ENCODE measurements at places on chromosomes 12 and 14. TPM values are rescaled to one million over a fixed set of nuclear protein-coding genes. Genes with fewer than 3 reads are reported as not detected.

Gene GPRC5A
- 1.9 TPM for total RNA-seq

Gene SIX6
- total RNA-seq = not detected

Gene C14orf132
- total RNA-seq = 2.4 TPM

GRCh38 chr12:86914721-86915120 lies 658.5 kb upstream of the MGAT4C start:
- no peak for DNase-seq

Gene EAPP
- 19.3 TPM for total RNA-seq

DNA sequence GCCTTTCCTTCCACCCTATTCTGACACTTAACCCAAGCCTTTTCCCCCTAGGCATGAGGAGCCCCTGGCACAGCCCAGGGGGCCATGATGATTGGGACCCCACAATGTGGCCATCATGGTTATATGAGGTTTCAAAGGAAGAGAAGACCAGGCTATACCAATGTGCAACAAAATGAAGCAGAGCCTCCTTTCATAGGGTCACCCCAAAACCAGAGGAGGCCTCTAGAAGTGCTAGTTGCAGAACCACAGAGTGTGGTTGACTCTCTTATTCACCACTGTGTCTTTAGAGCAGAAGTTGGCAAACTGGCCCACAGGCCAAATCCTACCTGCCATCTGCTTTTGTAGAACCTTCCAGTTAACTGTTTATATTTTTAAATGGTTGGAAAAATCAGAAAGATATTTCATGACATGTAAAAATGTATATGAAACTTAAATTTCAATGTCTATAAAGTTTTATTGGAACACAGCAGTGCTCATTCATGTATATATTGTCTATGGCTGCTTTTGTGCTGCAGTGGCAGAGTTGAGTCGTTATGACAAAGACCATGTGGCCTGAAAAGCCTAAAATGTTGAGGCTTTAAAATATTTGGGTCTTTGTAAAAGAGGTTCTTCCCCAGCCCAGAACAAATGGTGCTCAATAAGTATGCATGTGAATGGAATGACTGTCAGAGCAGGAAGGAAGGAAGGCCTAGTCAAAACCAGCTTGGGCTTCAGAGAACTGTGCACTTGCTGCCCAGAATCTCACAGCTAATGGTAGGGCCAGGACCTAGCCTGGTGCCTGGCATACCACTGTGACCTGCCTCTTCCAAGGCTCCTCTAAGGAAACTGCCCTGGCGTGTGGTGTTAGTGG lies 49.2 kb downstream of the SUSD6 start:
- DNase-seq = no peak

DNA sequence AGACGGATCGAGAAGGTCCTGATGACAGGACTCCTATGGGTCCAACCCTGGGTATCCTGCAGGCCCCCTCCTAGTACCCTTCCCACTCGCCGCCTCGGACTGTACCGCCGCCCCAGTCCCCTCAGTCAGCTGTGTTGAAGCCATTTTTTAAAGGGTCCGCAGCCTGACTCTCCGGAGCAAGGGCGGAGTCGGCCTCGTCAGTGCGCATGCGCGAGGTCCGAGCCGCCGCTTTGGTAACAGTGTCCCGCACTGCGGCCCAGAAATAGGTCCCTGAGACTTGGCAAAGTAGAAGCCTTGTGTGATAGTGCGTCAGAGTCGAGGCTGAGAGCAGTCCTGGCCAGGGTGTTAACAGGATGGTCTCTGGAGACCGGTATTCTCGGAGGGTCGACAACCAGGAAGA lies 769.0 kb upstream of the ALG10B start:
- DNase-seq = no peak

Data from left ventricle myocardium superior (tissue), 1 donor.